CD4-positive, alpha-beta T cell treated with Interleukin-2 at 100 ng/mL for 4 hours (primary cell): ENCODE measurements at places on chromosomes 11 and 22.

DNA sequence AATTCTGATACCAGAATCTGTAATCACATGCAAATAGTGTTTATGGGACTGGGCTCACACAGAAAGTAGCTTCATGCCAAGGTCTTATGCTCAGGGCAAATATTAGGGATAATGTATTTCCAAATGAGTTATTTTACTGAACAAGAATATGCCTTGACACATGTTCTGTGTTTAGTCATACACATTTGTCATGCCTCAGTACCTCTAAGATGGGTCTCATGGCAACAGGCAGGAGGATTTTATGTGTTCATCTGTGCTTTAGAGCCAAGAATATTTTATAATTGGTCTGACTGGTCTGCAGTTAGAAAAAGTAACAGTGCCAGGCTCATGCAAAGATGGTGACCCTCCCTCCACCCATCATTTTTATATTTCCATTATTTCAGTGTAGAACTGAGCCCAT is 49.1 kb downstream of the JAM3 start:
- no peak for DNase-seq

DNA sequence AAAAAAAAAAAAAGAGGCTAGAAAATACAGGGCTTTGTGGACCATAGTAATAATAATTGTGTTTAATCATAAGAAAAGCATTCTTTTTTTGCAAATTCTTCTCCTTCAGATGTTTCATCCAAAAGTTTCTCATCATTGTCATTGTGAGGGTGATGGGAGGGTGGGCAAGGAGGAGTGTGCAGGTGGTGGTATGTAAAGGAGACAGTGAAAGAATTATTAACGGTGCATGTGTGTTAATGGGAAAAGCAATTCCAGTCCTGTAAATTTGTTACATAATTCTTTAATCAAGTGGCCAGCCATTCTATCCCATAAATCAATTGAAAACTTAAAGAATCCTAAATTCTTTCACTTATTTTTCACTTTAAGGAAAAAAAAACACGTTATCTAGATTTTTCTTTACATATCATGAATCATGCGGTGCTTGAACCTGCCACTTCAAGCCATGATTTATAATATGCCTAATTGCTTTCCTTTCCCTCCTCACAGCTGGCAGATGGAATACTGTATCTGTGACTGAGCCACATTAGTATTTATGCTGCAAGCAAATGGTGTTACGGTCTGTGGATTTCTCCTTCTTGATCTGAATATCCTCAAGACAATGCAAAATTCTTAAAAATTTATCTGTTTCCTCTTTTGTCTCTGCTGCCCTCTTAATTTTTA is 318.5 kb downstream of the JRKL start:
- DNase-seq, result no peak

DNA sequence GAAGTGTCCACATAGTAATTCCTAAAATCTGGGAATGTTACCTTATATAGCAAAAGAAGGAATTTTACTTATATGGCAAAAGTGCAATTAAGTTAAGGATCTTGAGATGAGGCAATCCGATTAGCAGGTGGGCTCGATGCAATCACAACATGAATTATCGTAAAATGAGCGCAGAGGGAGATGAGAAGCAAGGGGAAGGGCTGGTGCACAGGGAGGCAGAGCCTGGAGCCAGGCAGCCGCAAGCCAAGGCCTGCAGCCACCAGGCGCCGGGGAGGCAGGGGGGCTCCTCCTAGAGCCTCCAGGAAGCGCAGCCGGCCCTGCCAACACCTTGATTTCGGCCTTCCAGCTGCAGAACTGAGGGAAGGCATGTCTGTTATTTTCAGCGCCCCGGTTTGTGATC is 85.7 kb downstream of the CELSR1 start:
- DNase-seq, result no peak

DNA sequence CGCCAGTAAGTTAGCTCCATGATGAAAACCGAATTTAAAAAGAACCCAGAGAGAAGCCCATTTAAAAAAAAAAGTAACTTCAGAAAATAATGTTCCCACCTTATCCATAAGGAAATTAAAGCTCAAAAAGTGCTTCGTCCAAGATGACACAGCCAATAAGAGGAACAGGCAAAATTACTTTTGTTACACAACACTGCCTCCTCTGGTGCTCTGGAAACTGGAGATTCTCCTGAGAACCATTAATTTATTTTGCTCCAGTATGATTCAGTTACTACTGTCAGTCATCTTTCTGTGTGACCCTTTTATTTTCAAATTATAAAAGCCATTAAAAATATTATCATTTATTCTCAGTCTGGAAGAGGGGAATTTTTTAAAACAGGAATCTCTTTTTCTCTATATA is 2.0 kb downstream of the IFT27 start:
- peak; percentile 7 for DNase-seq

DNA sequence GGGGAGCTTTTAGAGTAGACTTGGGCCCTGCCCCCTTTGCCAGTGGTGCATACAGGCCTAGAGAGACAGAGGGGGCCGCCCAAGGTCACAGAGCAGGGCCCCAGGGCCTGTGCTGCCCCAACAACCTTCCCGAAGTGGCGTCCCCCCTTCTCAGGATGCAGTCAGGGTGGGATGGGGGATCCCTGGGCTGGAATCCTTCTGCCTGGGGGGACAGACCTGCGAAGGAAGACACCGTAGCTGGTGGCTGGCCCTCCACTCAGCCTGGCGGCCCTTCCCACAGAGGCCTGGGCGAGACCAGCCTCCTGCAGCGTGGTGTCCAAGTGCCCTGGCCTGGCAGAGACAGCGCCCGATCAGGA is 14.4 kb upstream of the EHD1 start:
- DNase-seq, result no peak

DNA sequence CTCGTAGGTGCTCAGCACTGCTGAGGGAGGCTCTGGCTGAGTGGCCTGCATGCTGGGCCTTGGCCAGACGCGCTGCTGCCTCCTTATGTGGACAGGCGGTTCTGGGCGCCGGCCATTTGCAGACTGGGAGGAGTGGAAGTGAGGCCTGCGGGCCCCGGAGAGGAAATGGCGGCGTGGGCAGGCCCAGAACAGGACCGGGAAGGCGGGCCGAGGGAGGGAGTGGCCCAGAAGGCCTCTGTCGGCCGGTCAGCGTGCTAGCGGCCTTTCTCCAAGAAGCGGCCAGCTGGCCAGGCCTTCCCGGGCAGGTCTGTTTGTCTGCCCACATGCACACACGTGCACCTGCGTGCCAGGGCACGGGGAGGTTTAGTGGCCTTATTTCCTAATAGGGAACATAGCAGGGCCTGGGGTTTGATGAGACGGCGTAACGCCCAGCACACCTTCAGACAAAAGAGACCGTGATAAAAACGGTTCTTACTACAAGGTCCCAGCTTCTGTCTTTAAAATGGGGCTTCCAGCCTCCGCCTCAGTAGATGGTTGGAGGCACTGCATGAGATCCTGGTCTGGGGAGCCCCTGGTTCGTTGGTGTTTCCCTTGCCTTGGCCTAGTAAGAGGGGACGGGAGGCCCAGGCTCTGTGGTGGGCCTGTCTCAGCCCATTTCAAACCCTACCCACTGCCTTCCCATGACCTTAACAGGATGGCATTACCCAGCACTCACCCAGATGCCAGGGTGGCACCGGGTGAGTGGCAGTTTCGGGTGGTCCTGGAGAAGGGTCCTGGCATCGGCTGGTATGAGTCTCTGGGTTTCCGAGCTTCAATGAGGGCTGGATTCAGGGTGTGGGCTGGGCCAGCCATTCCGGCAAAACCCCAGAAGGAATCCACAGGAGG is 65.1 kb upstream of the PPARA start:
- DNase-seq, result no peak

GRCh38 chr11:58912124-58912523 is 27.2 kb upstream of the GLYATL1 start:
- no peak for DNase-seq

DNA sequence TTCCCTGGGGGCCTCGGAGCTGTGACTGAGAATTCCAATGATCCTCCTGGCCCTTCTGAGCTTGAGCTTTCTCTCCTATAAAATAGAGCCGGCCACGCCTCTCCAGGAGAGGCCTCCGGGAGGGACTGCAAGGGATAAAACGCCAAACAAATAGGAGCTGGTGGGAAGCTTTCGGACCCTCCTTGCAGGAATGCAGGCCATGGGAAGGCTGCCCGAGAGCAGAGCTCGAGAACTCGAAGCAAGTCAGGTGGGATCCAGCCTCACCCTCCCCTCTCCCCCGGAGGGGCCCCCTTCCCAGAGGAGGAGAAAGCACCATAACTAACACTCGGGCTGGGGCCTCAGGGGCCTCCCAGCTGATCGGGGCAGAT is 34.6 kb downstream of the FLRT1 start:
- no peak for DNase-seq

GRCh38 chr22:46605117-46605516 is 15.1 kb upstream of the GRAMD4 start:
- no peak for DNase-seq

DNA sequence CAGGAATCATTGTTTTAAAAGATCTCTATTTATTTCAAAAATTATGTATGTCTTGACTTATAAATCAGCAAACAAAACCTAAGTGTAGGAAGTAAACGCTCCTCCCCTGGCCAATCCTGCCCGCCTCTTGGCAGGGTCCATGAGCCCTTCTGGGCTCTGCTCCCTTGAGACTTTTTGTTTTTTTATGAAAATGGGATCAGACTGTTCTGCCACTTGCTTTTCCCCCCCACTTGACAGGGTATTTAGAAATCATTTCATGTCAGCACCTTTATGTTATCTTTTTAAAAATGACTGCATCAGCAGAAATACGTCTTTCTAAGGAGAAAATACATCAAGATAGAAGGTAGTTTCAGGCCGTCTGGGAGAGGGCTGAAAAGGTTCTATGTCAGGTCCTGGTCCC is 35.6 kb downstream of the FBLN1 start:
- DNase-seq, result no peak

GRCh38 chr11:11230802-11231562 is 122.1 kb downstream of the CSNK2A3 start:
- DNase-seq, result peak; percentile 14
